ENCODE measurements at places on chromosomes 3 and 15. TPM values are rescaled to one million over a fixed set of nuclear protein-coding genes. Genes with fewer than 3 reads are reported as not detected.

DNA sequence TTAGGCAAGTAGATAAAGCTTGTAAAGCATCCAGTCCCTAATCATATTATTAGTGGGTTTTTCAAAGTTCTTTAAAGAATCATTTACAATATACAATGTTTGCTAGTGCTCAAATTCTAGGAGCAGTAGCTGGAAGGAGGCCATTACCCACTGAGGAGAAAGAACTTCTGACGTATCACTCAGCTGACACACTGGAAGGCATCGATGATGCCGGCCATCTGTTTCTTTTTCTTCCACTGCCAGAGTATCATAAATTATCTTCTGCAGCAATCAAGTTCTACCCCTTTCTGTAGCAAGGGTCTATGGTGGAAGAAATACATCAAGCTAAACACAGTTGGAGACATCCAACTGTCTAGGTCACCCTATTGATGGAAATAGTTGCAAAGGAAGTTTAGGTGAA, 243.2 kb upstream of the LRRN1 start:
- H3K4me1 ChIP-seq = no peaks in the 10 kb centered on the region
- no peak for DNase-seq
- H3K4me3 ChIP-seq = no peak overlapping the region
- no peak overlapping the region for H3K27ac ChIP-seq
- no peaks in the 10 kb centered on the region for H3K27me3 ChIP-seq

- no peaks in the 10 kb centered on the region for H3K27me3 ChIP-seq
- DNase-seq = no peak
- no peaks in the 10 kb centered on the region for H3K36me3 ChIP-seq
- peaks cover 12% of the 10 kb centered on the region for H3K4me1 ChIP-seq
- H3K27ac ChIP-seq = no peak overlapping the region
Measured at GRCh38 chr15:77974416-77975331, 102.8 kb downstream of the TBC1D2B start.

DNA sequence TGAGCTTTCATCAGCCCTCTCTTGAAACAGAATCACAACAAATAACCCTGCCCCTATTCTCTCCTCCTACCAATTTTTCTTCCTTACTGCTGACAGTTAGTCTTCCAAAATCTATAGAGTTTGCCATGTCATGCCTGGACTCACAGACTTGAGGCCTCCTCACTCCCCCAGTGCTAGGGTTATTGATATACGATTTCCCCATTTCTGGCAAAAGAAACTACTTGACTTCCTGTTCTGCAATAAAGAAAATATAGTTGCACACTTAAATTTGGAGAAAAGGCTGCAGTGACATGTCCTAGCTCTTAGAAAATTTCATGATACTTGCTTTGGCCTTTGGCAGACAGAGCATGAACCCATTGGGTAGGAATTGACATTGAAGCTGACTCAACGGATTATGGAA, 75.9 kb downstream of the CYP19A1 start:
- peaks cover 6% of the 10 kb centered on the region for H3K27me3 ChIP-seq
- no peak overlapping the region for H3K27ac ChIP-seq
- H3K4me1 ChIP-seq = no peaks in the 10 kb centered on the region
- DNase-seq = no peak
- H3K36me3 ChIP-seq = no peaks in the 10 kb centered on the region

- H3K36me3 ChIP-seq = no peaks in the 10 kb centered on the region
- no peak overlapping the region for H3K4me3 ChIP-seq
- no peak for DNase-seq
- H3K4me1 ChIP-seq = no peaks in the 10 kb centered on the region
Measured at GRCh38 chr3:105222568-105223093, 144.1 kb upstream of the ALCAM start.

DNA sequence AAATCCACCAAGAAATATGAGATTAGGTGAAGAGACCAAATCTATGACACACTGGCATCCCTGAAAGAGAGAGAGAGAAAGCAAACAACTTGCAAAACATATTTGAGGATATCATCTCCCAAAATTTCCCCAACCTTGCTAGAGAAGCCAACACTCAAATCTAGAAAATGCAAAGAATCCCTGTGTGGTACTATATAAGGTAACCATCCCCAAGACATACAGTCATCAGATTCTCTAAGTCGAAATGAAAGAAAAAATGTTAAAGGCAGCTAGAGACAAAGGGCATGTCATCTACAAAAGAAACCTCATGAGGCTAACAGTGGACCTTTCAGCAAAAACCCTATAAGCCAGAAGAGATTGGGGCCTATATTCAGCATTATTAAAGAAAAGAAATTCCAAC, 622.1 kb upstream of the LMCD1 start:
- DNase-seq = no peak
- no peaks in the 10 kb centered on the region for H3K4me1 ChIP-seq
- no peaks in the 10 kb centered on the region for H3K27me3 ChIP-seq
- no peak overlapping the region for H3K4me3 ChIP-seq
- no peak overlapping the region for H3K27ac ChIP-seq

PLSCR2 gene
- not detected for total RNA-seq

Data from gastrocnemius medialis (tissue), 4 donors.